ENCODE measurements at places on chromosomes 3 and 15. TPM values are rescaled to one million over a fixed set of nuclear protein-coding genes. Genes with fewer than 3 reads are reported as not detected.

Gene MNS1
- 0.80 TPM for total RNA-seq

Gene MORC1
- total RNA-seq: not detected

Gene AGTR1
- total RNA-seq: not detected

Gene SLC28A2
- total RNA-seq: not detected

Gene NR2E3
- total RNA-seq: not detected

- no peaks in the 10 kb centered on the region for H3K36me3 ChIP-seq
- H3K27ac ChIP-seq: no peak overlapping the region
- H3K27me3 ChIP-seq: no peaks in the 10 kb centered on the region
Observed at GRCh38 chr15:96264801-96265515, 65.5 kb upstream of the NR2F2 start.

DNA sequence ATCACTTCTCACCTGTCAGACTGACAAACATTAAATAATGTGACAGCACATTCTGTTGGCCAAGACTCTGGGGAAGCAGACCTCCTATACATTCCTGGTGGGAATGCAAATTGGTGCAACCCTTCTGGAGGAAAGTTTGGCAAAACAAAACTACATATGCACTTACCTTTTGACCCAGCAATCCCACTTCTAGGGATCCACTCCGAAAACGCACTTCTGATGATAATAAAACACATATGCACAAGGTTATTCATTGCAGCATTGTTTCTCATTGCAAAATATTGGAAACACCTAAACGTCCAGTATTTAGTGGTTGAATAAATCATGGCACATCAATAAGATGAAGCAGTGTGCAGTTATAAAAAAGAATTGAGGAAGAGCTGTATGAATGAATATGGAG lies 145.5 kb upstream of the ABHD17C start:
- peaks cover 1% of the 10 kb centered on the region for H3K4me1 ChIP-seq
- H3K27ac ChIP-seq: no peak overlapping the region
- DNase-seq: no peak
- H3K4me3 ChIP-seq: no peak overlapping the region

DNA sequence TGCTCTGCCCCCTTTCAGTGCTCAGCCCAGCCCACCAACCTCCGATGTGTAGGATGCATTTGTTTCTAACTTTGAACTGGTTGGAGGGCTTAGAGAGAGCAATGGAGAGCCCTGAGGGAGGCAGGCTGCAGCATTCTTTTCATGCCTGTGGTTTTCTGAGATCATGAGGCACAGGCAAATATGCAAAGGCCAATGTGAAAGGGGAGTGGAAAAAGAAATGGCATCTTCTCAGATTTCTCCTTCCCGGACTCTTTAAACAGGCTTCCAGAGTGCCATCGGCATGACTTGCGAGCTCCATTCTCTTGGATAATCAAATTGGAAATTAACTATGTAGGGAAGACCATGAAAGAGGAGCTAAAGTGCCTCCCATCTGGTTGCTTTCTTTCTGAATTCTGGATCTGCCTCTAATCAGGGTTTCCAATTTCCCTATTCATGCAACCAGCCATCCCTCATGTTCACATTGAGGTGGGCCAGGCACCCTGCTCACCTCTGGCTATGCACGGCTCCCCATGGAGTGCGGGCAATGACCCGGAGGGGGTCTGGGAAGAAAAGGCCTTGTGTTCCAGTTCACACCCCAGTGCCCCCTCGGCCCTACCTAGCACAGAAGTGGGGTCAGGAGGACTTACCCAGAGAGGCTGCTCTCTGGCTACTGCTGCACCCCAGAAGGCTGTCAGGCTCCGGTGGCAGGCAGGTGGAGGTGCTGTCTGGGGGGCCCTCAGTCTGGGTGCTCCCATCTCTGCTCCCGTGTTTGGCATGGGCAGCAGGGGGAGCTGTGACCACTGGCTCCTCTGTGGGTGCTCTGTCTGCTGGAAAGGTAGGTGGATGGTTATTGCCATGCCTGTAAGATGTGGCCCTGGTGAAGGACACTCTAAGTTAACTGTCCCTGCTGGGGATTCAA lies 16.1 kb downstream of the AMOTL2 start:
- peaks cover 4% of the 10 kb centered on the region for H3K27me3 ChIP-seq
- DNase-seq: no peak
- H3K36me3 ChIP-seq: no peaks in the 10 kb centered on the region
- no peak overlapping the region for H3K4me3 ChIP-seq
- H3K27ac ChIP-seq: no peak overlapping the region
- H3K4me1 ChIP-seq: no peaks in the 10 kb centered on the region

GRCh38 chr15:34799149-34800101 lies 4.1 kb upstream of the ACTC1 start:
- no peaks in the 10 kb centered on the region for H3K4me1 ChIP-seq
- no peak overlapping the region for H3K4me3 ChIP-seq
- peaks cover 43% of the 10 kb centered on the region for H3K27me3 ChIP-seq
- H3K27ac ChIP-seq: no peak overlapping the region
- DNase-seq: no peak
- peaks cover 1% of the 10 kb centered on the region for H3K36me3 ChIP-seq

DNA sequence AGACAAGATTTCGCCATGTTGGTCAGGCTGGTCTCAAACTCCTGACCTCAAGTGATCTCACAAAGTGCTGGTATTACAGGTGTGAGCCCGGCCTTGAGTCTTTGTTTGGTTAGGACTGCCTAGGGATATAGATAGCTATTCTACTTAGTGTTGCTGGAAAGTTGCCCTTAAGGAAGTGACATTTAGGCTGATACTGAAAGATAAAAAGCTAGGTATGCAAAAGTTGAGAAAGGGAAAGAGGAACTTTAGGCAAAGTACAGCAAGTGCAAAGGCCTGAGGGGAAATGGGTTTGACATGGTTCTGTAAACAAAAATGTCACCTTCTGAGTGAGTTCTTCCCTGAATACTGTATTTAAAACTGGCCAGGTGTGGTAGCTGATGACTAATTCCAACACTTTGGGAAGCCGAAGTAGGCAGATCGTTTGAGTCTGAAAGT lies 111.5 kb downstream of the ZNF609 start:
- H3K36me3 ChIP-seq: peaks cover 18% of the 10 kb centered on the region
- H3K27me3 ChIP-seq: no peaks in the 10 kb centered on the region

DNA sequence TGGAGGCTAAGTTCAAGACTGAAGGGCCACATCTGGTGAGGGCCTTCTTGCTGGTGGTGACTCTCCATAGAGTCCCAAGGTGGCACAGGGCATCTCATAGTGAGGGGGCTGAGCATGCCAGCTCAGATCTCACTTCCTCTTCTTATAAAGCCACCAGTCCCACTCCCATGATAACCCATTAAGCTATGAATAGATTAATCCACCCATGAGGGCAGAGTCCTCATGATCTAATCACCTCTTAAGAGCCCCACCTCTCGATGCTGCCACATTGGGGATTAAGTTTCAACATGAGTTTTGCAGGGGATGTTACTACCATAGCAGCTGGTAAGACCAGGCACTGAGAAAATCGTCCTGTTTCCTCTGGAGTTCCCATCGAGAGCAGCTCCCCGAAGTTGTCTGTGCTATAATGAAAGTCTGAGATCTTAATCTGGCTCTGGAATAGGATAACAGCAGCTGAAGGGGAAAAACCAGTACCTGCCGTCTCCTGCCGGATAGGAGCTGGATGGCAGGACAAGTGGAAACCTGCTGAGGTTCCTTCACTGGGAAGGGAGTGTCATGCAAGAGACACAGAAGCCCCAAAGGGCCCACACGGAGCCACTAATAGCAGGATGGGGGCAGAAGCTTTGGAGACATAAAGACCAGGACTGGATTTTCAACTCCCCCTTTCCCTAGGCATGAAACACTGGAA lies 79.5 kb upstream of the EPHB3 start:
- no peaks in the 10 kb centered on the region for H3K36me3 ChIP-seq
- H3K4me1 ChIP-seq: no peaks in the 10 kb centered on the region
- peaks cover 10% of the 10 kb centered on the region for H3K27me3 ChIP-seq
- H3K27ac ChIP-seq: no peak overlapping the region

- H3K4me3 ChIP-seq: no peak overlapping the region
- DNase-seq: no peak
- H3K36me3 ChIP-seq: no peaks in the 10 kb centered on the region
Observed at GRCh38 chr15:68271854-68272471, 5.6 kb upstream of the FEM1B start.

DNA sequence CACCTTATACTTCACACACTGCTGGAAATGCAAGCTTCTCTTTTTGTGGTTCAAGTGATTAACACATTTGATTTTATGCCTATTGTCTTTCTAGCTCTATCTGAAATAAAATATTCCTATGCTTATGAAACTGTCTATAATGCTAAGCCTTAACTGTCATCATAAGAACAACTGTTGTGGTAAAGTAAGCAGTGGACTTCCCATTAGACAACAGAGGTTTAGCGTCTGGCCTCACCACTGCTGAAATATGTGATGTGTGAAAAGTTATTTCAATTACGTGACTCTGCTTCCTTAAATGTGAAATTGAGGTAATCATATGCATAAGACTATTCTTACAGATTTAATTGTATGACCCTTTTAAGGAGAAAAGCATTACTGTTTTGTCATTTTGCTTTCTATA lies 140.2 kb upstream of the LYSMD4 start:
- H3K27ac ChIP-seq: no peak overlapping the region
- DNase-seq: no peak
- no peaks in the 10 kb centered on the region for H3K4me1 ChIP-seq
- H3K27me3 ChIP-seq: no peaks in the 10 kb centered on the region
- no peaks in the 10 kb centered on the region for H3K36me3 ChIP-seq
